Fibroblast of skin of right biceps (primary cell): ENCODE measurements at places on chromosomes 4 and X.
A peak's percentile ranks its signal among the peaks of the same experiment; 100 is the strongest.

- DNase-seq: no peak
Observed at GRCh38 chr4:185332575-185333464, 62.9 kb downstream of the LRP2BP start.

GRCh38 chrX:12770440-12770839, 20.8 kb upstream of the PRPS2 start:
- DNase-seq: no peak

DNA sequence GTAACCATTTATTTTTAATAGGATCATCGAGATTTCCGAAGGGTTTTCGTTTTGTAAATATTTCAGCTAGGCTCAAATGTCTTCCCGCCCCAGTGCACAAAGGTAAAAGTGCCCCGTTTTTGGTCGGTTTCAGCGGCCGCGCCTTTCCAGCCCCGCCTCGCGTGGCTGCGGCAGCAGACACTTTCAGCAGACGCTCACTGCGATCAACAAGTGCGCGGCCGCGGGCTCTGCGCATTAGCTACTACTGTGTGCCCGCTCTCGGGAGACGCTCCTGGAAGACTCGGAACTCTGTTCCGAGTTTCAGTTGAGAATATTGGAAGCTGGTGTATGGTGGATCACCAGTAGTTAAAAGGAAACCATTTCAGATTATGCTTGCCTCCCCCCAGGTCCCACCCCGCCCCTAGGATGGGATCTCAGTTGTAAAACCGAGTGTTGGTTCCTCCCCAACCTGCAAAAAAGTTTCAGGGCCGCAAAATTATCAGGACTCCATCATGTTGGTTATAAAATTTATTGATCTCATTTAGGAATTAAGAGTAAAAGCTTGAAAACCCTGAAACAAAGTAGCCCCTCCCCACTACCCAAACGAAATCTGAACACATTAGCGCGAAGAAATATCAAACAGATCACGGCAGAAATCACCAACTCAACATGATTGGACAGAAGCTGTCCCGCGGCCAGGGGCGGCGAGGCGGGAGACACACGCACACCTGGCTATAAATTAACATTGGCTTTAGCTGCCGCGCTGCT, 2.2 kb downstream of the SOX3 start:
- DNase-seq: no peak

- peak; percentile 68 for DNase-seq
Observed at GRCh38 chr4:89712141-89712540, 124.8 kb downstream of the SNCA start.

DNA sequence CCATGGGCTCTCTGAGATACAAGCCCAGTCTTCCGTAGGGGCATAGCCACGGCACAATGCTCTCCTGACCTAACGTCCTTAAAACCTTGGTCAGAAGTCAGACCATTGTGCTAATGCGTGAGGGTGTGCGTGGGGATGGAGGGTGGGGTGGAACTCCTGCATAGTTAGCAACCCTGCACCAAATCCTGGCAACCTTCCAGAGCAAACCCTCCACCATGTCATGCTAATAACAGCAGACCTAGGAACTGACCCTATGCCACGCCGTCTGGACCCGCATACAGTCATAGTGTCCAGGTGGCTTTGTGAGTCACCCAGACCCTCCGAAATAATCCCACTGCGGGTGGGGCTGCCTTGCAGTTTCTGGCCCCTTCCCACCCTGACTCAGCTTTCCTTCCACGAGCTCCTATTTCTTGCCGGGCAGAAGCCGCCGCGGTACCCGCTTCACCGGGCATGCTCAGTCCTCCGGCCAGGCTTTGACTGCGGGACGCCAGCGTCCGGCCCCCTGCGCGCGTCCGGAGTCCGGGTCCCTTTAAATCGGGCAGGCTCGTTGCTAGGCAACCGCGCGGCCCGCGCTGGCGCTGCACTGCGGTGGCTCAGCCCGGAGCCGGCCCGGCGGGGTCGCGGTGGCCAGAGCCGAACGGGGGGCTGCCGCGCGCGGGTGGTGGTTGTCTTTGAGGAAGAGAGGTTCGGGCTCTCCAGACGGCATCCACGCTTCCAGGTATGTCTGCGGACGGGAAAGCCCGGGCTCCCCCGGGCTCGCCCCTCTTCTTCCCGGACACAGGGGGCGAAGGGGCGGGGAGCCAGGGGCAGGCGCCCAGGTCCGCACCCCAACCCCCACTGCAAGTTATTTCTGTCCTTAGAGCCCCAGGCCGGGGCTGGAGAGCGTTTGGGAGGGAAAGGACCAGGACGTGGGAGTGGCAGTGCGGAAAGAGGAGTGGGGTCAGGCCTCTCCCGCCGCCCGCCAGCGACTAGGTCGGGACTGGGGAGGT, at the start of gene CCDC160:
Gene CCDC160, plus strand, starts transcription at position 557 of the 989 bp plus-strand sequence. CDS start 7,619 bp downstream, outside the sequence.
- peak; percentile 4 for DNase-seq

DNA sequence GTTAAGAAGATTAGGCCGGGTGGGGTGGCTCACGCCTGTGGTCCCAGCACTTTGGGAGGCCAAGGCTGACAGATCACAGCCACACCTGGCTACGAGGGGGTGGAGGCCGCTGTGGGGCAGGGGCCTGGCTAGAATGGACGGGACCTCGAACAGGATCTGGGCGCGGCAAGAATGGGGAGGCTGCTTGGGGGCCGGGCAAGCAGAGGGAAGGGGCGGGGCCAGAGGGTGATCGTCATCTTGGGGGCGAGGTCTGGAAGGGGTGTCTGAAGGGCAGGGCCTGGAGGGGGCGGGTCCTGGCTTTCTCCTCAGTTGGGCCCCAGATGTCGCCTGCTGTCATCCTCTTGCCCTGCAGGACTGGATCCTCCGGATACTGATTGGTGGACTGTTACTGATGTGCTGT, 57.3 kb upstream of the ENPEP start:
- no peak for DNase-seq

DNA sequence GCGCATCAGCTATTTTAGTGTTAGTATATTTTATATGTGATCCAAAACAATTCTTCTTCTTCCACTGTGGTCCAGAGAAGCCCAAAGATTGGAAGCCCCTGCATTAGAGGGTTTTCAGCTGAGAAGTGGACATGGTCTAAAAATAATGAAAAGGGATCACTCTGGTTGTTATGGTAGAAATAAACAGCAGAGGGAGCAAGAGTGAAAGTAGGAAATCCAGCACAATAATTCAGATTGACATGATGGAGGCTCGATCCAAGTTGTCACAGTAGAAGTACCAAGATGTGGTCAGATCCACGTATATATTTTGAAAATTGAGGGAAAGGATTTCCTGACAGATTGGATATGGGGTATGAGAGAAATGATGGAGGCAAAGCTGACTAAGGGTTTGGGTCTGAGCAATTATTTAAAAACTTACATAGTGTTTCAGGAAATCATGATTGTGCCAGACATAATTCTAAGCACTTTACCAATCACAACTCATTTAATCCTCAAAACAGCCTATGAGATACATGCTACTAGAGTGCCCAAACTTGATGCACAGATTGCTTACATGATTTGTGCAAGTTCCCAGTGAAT, 17.0 kb upstream of the TMEM144 start:
- DNase-seq: peak; percentile 12

DNA sequence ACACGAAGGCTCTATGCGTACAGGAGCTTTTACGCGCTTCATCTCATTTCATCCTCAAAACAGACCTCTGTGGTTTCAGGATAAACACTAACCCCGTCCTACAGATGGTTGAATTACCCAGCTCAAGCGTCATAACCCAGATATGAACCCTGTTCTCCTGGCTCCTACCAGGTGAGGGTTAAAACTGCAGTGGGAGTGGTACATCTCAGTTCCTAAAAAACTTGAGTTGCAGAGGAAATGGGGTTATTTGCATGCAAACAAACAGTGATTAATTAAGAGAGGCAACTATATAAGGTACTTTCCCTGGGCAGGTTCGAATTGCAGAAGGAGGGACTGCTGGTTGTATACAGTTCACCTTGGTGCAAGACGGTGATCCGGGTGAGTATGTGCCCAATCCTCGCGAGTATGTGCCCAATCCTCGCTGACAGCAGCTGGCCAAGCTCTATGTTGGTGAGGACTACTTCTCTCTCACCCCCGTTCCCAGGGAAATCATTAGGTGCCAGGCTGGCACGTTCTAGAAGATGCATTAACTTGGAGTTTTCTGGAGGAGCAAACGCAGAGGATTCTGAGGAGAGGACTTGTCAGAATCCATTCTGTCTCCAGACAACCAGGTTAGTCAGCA, 72.6 kb downstream of the FHDC1 start:
- no peak for DNase-seq

DNA sequence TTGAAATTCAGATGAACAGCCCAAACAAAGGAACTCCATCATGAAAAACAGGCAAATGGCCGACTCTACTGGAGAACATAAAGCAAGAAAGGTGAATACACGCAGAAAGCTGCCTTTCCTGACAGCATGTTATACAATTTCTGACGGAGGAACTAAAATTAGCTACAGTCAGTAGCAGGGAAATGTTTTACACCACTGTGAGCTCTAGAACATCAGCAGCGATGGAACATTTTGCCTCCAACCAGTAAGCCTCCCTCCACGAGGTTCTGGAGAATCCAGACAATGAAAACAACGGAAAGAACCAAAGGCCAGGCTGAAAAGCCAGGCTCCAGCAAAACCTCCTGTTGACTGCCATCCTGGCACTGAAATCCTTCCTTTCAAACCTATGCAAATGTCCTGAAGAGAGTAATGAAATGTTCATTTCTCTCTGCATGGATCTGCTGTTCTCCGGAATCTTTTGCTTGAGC, 78.9 kb downstream of the IRF2 start:
- DNase-seq: no peak

GRCh38 chr4:40612831-40613230, 16.8 kb downstream of the RBM47 start:
- DNase-seq: no peak

GRCh38 chr4:120053911-120054310, 12.7 kb downstream of the MAD2L1 start:
- no peak for DNase-seq

DNA sequence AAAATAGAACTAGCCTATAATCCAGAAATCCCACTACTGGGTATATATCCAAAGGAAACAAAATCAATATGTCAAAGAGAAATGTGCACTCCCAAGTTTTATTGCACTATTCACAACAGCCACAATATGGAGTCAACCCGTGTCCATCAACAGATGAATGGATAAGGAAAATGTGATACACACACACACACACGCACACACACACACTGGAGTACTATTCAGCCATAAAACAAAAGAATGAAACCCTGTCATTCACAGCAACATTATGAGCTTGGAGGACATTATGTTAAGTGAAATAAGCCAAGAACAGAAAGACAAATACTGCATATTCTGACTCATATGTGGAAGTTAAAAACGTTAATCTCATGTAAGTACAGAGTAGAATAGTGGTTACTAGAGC, 5.8 kb upstream of the FHL1 start:
- no peak for DNase-seq

DNA sequence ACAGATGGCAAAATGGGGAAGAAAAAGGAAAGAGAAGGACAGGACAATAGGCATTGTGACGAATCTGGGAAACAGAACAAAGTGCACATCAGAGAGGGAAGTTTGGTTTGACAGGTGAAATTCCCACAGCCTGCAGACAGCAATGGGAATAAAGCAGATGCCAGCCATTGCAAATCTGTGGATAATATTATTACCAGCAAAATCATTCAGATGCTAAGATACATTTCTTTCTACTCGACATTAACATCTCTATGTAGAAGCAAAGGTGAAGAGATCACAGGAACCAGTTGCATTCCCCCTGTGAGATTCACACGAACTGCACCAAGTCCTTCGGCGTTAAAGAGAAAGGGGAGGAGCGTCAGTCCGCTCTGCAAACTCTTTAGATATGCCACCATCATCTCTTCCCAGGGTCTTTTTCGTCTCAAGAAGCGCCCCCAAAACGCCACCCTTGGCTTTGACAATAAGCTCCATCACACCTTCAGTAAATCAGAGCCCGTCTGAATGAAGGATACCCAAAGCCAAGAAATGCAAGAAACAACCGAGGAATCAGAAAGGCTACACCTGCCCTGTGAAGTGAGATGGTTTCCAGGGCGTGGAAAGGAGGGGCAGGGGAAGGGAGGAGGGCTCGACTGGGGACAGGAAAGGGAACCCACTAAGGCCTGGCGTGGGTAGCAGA, 1.9 kb downstream of the NEUROG2 start:
- no peak for DNase-seq

DNA sequence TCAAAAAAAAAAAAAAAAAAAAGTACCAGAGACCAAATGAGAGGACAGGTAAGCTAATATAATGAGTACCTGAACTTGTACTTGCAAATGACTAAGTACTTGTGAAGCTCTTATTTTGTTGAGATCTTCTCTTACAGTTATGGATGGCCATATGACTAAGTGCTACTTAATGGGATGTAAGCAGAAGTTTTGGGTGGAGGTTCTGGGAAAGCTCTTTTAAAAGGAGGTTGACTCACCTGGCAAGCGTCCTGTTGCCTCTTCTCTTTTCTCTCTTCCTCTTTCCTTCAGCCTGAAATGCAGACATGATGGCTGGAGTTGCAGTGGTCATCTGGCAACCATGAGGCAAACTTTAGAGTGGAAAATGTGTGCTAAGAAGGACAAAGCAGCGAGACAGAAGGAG, 36.9 kb upstream of the MED14 start:
- DNase-seq: peak; percentile 70

DNA sequence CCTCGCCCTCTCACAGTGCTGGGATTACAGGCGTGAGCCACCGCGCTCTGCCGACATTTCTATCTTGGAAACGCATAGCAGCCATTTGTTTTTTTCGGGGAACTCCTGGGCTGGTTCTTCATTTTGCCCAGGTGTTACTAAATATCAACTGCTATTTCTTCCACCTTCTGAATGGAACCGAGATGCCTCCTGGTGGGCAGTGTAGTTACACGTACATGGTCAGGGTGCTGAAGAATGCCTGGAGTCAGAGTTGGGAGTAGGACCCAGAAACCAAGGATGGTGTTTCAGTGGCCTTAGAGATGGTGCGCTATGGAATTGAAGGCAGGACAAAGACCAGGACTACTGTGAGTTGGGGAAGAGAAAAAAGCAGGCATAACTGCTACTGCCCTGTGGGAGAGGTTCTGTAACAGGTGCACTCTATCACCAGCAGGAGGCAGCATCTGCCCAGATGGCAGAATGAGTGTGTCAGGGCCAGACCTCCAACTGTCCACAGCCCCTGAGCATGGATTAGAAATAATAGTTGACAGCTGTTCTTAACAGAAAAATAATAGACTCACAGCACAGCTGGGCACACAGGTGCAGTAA, 81.7 kb downstream of the ZC4H2 start:
- no peak for DNase-seq

DNA sequence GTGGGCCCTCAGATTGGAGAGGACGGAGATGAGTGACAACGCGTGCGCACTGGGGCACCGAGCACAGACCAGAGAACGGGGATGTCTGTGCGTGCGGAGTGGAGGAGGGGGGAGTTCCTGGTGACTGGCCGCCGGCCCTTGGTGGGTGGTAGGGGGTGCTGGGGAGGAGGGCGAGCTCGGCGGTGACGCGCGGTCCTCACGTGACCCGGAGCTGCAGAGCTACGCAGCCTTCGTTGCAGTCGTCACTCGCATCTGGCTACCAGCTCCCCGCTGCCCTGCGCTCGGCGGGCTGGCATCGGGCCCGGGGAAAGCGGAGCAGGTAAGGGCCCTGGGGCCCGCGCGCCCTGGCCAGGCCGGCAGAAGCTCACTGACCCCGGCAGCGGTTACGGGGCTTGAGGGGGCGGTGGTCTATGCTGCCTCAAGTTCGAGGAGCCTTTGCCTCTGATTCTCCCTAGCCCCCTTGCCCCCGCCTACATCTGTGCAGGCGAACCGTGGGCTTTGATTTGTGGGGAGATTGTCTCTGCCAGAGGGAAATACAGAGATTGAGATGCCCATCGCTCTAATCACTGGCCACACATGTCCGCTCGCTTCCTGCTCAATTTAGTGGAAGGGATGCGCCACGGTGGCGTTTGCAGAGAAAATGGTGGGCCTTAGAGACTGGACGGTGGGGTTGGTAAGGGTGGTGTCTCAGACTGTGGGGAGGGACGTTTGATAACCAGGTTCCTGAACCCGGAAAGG, at the start of gene ARMCX4:
Gene ARMCX4, plus strand, starts transcription at position 245 of the 738 bp plus-strand sequence. CDS start 3,134 bp downstream, outside the sequence.
- DNase-seq: peak; percentile 65
